ENCODE measurements at places on chromosomes 4 and X.

DNA sequence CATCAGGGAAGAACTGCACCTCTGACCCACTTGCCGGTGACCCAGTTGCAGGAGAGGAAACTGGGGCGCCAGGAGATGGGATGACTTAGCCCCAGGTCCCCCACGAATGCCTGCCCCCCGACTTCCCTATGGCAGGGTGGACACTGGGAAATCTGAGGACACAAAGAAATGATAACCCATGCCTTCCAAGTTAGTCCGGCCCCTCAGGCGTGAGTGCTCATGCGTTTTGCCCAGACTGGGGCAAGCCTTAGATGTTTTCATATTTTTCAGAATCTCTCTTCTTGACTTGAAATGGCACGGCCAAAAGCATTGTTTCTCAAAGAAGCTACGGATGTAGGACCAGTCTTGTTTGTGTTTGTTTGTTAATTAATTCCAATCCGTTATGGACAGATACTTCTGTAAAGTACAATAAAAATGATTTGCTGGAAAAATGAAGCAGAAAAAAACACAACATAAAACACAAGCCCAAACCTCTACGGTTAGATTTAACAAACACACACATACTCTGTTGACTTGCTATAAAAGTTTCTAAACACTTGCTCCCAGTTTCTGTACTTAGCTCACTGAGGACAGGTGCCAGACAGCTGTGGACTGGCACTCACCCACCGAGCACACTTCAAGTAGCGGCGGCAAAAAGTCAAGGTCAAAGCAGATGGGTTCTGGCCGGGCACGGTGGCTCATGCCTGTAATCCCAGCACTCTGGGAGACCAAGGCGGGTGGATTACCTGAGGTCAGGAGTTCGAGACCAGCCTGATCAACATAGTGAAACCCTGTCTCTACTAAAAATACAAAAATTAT, 341.5 kb downstream of the BCOR start:
- no peak for DNase-seq

DNA sequence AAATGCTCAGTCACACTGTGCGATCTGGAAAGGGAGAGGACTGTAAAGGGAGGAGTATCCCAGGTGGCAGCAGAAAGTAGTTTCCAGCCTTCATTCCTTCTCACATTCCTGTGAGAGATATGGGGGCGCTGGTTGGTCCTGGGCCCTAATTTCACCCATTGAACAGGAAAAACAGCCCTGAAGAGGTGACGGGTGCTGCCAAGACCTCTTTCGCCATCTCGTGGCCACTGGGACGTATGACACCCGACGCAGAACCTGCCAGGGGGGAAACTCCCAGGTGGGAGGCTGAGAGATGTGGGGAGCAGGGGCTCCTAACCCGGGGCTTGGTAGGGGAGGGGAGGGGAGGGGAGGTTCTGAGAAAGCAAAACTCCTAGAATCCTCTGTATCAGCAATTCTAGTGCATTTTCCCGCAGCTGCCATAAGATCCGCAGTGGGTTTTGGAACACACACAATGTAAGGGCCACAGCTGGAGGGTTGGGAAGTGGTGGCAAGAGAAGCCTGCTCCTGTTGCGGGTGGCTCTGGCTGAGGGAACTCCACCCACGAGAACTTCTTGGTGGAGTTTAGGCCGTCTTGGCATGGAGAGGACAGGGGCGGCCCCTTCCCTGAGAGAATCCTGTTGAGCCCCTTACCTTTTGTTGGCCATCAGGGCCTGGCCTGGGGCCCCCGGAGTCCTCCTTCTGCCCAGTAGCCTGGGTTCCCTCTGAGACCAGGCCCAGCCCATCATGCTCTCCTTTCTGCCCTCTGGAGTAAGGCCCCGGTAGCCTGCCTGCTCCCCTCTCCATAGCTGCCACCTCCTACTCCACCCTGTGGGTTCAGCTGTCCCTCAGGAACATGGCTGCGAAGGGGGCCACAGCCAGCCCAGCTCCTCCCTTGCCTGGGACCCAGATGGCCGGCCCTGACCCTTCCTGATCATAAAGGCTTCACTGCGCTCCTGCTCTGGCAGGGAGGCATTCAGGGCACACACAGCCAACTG, 134.1 kb downstream of the OR13H1 start:
- peak; percentile 8 for DNase-seq

- DNase-seq: no peak
These were observed 41.6 kb downstream of the NPNT start for GRCh38 chr4:105936901-105937300.

GRCh38 chrX:136697156-136697555, 49.2 kb downstream of the CD40LG start:
- no peak for DNase-seq

- no peak for DNase-seq
These were observed 68.0 kb downstream of the NFKB1 start for GRCh38 chr4:102569200-102569599.

DNA sequence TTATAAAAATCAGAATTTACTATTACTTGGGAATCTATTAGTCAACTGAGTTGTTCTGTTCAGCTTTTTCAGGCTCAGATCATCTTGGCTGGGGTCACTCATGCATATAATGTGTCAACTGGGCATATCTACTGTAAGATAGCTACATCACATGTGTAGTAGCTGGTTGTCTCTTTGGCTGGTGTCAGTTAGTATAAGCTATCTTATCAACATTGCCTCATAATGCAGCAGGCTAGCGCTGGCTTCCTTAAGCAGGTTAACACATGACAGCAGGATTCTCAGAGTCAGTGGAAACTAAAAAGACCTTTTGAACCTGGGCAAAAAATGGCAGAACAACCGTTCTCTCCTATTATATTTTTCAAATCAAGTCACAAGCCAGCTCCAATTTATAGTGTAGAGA, 378.3 kb upstream of the PCDH10 start:
- DNase-seq: no peak

GRCh38 chr4:30720021-30720660, at the start of gene PCDH7:
PCDH7 (plus strand) TSS chr4:30720369; CDS start chr4:30721423, 1,054 bp downstream.
- peak; percentile 43 for DNase-seq

GRCh38 chr4:138535316-138535715, 293.2 kb upstream of the SLC7A11 start:
- DNase-seq: no peak

DNA sequence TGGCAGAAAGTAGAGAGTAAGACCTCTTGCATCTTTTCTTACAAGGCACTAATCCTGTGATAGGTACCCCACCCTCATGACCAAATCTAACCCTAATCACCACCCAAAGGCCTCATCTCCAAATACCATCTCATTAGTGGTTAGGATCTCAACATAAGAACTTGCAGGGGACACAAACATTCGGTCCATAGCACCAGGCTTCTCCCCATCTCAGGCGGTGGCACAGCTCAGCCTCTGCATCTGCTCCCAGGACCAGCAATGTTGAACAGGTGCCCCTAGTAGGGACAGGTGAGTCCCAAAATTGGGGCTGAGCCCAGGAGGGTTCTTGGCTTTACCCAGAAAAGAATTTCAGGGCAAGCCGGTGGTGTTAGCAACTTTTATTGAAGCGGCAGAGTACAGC, 8.4 kb upstream of the MRFAP1 start:
- no peak for DNase-seq

DNA sequence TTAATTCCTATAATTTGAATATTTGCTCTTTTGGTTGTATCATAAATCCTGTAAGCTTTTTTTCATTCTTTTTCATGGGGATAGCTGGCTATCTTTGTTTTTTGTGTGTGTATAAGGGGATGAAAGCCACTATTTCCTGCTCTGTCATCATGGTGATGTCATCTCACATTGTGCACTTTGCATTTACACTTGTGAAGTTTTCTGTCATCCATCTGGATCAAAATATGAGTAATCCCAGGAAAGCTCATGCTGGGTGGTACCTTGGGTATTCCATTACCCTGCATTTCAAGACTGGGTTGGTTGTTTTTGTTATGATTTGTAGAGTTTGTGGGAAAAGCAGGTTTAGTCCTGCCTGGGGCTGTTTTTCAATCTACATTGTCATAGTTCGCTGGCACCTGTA, 367.3 kb downstream of the CHIC1 start:
- DNase-seq: no peak

DNA sequence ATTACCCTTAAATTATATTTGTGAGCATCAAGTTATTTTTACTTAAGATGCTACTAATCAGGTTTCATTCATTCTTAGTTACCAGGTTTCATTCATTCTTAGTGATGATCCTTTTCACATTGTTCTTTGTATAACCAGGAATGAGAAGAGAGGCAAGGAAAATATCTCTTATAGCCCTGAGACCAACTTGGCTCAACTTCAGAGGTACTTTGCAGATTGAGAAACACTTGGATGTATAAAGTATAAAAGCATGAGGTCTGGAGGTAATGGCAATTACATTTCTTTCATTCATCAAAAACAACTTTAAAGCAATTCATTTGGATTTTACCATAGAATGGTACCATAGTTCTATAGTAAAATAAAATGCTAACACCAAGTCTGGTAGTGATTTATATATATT, 231.0 kb downstream of the PRDM5 start:
- DNase-seq: no peak

DNA sequence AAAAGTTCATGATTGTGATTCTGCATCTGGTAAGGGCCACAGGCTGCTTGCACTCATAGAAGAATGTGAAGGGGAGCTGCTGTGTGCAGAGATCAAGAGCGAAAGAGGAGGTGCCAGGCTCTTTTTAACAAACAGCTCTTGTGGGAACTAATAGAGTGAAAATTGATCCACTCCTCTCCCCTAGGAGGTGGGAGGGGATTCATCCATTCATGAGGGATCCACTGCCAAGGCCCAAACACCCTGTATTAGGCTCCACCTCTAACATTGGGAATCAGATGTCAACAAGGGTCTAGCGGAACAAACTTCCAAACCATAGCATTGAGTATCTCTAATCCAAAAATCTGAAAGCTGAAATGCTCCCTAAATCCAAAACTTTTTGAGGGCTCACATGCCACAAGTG, 16.4 kb upstream of the PPID start:
- no peak for DNase-seq

GRCh38 chr4:26217481-26217880, 103.3 kb upstream of the RBPJ start:
- no peak for DNase-seq

- peak; percentile 11 for DNase-seq
These were observed 56.2 kb downstream of the ADRA2C start for GRCh38 chr4:3822230-3822947.

GRCh38 chr4:172900900-172901299, 267.7 kb upstream of the GALNT7 start:
- DNase-seq: no peak

DNA sequence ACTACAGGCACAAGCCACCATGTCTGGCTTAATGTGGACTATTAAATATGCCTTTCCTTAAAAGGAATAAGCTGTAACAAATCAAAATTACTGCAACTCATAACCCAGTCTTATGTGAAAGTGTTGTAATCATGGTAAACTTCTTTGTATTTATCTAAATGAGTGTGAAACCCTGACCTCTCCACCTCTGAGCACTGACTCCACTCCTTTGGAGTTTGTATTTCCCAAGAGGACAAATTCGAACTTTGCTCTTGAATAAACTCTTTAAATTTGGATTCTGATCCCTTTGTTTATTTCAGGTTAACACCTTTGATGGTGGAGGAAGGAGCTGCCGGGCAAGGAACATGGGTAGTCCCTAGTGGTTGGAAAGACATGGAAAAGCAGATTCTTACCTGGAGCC, 48.3 kb upstream of the FAM9A start:
- DNase-seq: peak; percentile 49

DNA sequence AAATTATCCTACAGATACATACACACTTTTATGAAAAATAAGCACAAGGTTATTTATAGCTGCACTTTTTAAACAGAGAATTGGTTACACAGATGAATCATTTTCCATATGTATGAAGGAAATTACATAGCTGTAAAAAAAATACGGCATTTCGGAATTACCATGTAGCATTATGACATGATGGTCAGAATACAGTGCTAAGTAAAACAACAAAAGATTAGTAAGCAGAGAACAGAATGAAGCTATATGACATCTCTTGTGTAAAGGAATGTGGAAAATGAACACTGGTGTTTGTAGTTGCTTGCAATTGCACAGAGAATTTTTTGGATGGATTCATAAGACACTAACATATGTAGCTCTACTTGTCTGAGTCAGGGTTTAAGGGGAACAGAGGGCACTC, 1222.0 kb upstream of the PRKX start:
- DNase-seq: no peak

GRCh38 chrX:136712650-136713310, 64.8 kb downstream of the CD40LG start:
- no peak for DNase-seq

GRCh38 chrX:38095971-38096529, 89.7 kb downstream of the SYTL5 start:
- no peak for DNase-seq

- DNase-seq: no peak
These were observed 110.8 kb downstream of the MAPK10 start for GRCh38 chr4:86249074-86249473.

DNA sequence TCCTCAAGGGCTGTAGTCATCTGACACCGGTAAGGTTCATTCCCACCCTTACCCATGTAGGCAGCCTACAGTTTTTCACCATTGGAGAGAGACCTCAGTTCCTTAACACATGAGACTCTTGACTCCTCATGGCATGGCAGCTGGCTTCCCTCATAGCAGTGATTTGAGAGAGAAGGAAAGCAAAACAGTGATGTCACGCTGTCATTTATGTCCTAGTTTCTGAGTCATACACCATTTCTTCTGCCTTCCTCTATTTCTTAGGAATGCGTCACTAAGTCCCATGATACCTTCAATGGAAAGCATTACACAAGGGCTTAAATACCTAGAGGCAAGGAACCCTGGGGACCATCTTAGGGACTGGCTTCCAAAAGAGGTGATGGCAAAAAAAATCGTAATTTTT, 226.1 kb downstream of the SPCS3 start:
- no peak for DNase-seq

DNA sequence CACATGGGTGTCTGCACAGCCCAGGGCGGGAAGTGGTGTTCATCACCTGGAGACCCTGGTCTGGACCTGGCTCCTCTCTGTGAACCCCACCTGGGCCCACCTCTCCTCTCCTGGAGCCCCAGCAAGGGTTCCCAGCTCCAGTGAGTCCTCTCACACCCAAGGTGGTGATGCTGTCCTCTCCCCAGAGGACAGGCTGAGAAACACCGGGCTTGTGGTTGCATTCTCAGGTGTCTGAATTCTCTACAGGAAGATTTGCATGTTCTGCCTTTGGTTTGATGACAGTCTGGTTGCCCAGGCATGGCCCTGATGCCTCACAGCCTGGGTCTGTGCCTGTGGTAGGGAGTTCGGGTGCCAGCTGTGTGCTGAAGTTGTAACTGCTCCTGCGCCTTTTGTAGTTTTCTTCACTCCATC, 3.8 kb downstream of the MAEA start:
- DNase-seq: no peak

DNA sequence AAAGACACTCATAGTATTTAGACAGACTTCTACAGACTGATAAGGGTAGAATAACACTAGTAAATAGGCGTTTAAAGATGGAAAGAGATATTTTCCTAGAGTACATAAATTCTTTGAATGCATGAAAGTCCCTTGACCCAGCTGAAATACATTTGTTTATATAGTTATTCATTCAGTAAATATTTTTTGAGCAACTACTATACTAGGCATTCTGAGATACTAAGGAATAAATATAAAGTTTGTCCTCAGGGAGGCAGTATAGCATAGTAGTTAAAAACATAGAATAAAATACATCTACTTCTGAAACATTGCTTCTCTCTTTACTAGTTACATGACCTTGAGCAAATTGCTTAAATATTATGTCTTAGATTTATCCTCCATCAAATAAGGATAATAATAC, 27.4 kb downstream of the HMGN5 start:
- DNase-seq: peak; percentile 26

GRCh38 chrX:135973025-135973547, 702 bp downstream of the MMGT1 start:
- DNase-seq: no peak
